Thoracic aorta (tissue), 2 donors: ENCODE measurements at places on chromosomes 1 and 21. TPM values are rescaled to one million over a fixed set of nuclear protein-coding genes. Genes with fewer than 3 reads are reported as not detected.

AMY1B gene
- total RNA-seq: not detected

HEYL gene
- 91.2 TPM for total RNA-seq

DPH5 gene
- 11.5 TPM for total RNA-seq

HES3 gene
- not detected for total RNA-seq

TRNP1 gene
- 34.9 TPM for total RNA-seq

CTSE gene
- total RNA-seq: 22.2 TPM

HMGN2 gene
- total RNA-seq: 145 TPM

DNA sequence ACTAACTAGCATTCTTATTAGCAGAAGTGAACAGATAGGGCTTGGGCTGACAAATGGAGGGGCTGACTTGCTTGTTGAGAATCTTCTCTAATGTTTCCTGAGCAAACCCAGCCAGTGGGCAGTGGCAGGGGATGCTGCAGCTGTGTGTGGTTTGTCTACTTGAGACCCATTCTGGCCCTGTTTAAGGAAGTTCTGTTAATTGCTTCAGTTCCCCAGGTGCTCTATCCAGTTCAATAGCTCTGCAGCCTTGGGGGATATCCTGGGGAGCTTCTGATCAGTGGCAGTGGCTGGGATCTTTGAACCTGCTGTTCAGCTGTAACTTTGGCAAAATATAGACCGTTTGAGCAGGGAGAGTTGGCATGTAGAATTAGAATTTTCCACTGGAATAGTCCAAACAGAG, 137.4 kb downstream of the ZNF326 start:
- H3K4me1 ChIP-seq: peaks cover 15% of the 10 kb centered on the region
- H3K36me3 ChIP-seq: no peaks in the 10 kb centered on the region
- no peak overlapping the region for H3K27ac ChIP-seq

DNA sequence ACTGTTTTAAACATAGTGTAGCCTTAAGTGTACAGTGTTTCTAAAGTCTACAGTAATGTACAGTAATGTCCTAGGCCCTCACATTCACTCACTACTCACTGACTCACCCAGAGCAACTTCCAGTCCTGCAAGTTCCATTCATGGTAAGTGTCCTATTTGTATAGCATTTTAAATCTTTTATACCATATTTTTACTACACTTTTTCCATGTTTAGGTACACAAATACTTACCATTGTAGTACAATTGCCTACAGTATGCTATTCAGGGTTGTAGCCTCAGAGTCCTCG, 3.6 kb upstream of the S100A10 start:
- no peaks in the 10 kb centered on the region for H3K36me3 ChIP-seq
- H3K4me3 ChIP-seq: no peak overlapping the region
- DNase-seq: no peak
- H3K4me1 ChIP-seq: peaks cover 25% of the 10 kb centered on the region
- no peak overlapping the region for H3K27ac ChIP-seq

- DNase-seq: no peak
- H3K27me3 ChIP-seq: no peaks in the 10 kb centered on the region
- H3K27ac ChIP-seq: no peak overlapping the region
- H3K36me3 ChIP-seq: no peaks in the 10 kb centered on the region
- H3K4me1 ChIP-seq: peaks cover 4% of the 10 kb centered on the region
Observed at GRCh38 chr1:204289280-204289679, 70.4 kb downstream of the PLEKHA6 start.

DNA sequence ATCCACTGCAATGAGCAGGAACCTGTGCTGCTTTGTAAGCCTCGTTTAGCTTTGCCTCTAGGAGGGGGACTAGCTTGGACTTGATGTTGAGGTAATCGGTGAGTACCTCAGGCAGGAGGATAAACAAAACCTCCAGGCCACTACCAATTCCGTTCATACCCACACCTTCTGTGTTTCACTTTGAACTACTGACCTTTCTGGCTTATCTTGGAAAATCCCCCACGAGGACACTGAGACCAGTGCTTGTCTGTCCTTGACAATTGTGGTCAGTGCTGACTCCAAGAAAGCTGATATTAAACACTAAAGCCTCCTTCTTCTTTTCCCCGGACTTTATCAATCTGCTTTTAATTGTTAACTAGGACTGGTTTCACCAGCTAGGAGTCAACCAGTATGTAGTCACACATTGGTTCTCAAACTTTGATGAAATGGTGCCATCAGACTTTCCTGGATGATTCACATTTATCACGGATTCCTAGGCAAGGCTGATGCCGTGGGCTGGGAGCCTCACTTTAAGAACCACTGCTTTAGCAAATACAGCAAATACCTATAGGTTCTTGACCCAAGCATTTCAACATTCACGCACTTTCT, 52.7 kb downstream of the TGFB2 start:
- H3K27me3 ChIP-seq: no peaks in the 10 kb centered on the region
- H3K4me1 ChIP-seq: peaks cover 4% of the 10 kb centered on the region
- H3K4me3 ChIP-seq: no peak overlapping the region
- no peak for DNase-seq
- H3K27ac ChIP-seq: no peak overlapping the region

DNA sequence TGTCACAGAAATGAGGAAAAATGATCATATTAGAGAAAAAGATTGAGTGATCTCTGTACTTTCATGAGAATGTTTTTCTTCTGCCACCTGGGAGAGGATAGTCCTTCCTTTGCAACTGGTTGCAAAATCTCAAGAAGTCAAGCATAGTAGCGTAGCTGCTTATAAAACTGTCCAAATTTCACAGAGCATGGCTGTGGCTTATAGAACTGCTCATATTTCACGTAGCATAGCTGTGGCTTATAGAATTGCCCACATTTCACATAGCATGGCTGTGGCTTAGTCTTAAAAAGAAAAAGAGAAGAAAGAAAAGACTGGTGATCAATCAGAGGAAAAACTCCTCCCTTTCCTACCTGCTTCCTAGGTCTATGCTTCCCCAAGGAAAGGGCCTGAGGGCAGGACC, 329.5 kb downstream of the SIPA1L2 start:
- H3K4me1 ChIP-seq: peaks cover 8% of the 10 kb centered on the region
- no peak overlapping the region for H3K4me3 ChIP-seq
- no peak for DNase-seq
- H3K27ac ChIP-seq: no peak overlapping the region

DNA sequence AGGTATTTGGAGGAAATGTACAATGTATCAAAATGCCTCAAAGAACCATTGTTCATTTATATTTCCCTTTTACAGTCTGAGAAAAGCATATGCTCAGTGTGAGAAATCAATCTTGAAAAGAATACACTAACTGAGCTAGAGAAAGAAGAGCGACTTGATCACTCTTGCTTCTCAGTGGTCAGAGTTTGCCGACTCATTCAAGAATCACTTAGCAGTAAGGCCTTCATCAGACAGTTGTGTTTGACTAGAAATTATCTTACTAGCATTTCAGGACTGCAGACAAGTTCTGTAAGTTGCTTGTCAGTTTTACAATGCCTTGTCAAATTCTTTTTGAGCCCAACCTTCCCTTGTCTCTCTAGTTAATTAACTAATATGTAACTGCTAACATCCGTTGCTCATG, 12.9 kb downstream of the RGS18 start:
- H3K4me1 ChIP-seq: no peaks in the 10 kb centered on the region
- no peaks in the 10 kb centered on the region for H3K36me3 ChIP-seq
- no peak overlapping the region for H3K27ac ChIP-seq
- no peak for DNase-seq

GRCh38 chr1:53087332-53088285, 25.6 kb downstream of the PODN start:
- no peaks in the 10 kb centered on the region for H3K27me3 ChIP-seq
- DNase-seq: no peak
- H3K4me3 ChIP-seq: no peak overlapping the region
- H3K36me3 ChIP-seq: no peaks in the 10 kb centered on the region
- no peak overlapping the region for H3K27ac ChIP-seq

- DNase-seq: no peak
- no peak overlapping the region for H3K27ac ChIP-seq
- no peaks in the 10 kb centered on the region for H3K36me3 ChIP-seq
Observed at GRCh38 chr1:91172541-91172940, 150.7 kb upstream of the ZNF644 start.

DNA sequence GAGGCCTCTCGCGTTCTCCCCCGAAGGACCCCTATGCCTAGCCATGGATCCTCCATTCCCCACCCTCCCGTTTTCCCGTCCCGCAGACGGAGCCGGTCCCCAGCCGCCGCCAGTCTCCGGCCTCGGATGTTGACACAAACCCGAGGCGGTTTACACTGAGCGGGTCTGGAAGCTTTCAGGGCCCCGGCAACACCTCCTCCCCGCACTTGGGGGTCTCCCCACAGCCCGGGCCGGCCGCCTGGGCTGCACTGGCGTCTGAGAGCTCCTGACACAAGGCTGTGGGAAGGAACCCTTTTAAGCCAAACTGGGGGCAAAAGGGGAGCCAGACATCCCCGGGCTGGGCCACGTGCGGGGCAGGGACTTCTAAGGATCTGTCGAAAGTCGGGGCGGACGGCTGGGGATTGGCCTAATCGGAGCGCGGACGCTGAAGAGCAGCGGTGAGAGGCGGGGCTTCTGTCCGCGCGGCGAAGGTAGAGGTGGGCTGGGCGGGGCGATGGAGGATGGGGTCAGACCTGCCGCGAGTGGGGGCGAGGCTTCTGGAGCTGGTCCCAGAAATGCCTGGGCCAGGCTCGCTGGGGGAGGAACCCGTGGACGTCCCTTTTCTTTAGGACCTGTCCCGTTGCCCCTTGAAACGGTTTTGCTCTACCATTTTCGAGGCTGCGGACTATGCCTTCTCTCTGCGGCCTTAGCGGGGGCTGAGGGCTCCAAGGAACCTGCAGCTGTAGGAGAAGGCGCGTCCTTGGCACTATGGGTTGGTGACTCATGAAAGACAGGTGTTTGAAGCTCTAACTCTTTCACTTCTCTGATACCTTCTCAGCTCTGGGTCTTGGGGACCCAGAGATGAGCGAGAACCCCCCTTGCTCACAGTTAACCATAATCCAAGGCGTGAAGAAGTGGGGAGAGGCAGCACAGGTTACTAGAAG, 1.2 kb upstream of the HPCAL4 start:
- DNase-seq: no peak
- no peaks in the 10 kb centered on the region for H3K36me3 ChIP-seq
- peaks cover 6% of the 10 kb centered on the region for H3K27me3 ChIP-seq
- no peak overlapping the region for H3K27ac ChIP-seq
- H3K4me1 ChIP-seq: peaks cover 22% of the 10 kb centered on the region

- no peaks in the 10 kb centered on the region for H3K27me3 ChIP-seq
- H3K27ac ChIP-seq: no peak overlapping the region
- H3K36me3 ChIP-seq: no peaks in the 10 kb centered on the region
- no peak for DNase-seq
- H3K4me1 ChIP-seq: no peaks in the 10 kb centered on the region
Observed at GRCh38 chr1:96096613-96097321, 624.8 kb upstream of the PTBP2 start.

GRCh38 chr1:75724472-75725022, at the start of gene ACADM:
Gene ACADM (plus strand): TSS chr1:75724709. CDS start chr1:75724788, 79 bp downstream.
- peak; percentile 43 for DNase-seq
- H3K36me3 ChIP-seq: no peaks in the 10 kb centered on the region
- peak within 1 kb of the TSS; percentile 87 for H3K27ac ChIP-seq
- H3K4me3 ChIP-seq: peak within 1 kb of the TSS; percentile 89
- H3K27me3 ChIP-seq: no peaks in the 10 kb centered on the region

GRCh38 chr1:210487021-210487420, 158.3 kb downstream of the HHAT start:
- no peak overlapping the region for H3K4me3 ChIP-seq
- no peak for DNase-seq
- no peaks in the 10 kb centered on the region for H3K27me3 ChIP-seq
- no peaks in the 10 kb centered on the region for H3K4me1 ChIP-seq
- no peaks in the 10 kb centered on the region for H3K36me3 ChIP-seq

DNA sequence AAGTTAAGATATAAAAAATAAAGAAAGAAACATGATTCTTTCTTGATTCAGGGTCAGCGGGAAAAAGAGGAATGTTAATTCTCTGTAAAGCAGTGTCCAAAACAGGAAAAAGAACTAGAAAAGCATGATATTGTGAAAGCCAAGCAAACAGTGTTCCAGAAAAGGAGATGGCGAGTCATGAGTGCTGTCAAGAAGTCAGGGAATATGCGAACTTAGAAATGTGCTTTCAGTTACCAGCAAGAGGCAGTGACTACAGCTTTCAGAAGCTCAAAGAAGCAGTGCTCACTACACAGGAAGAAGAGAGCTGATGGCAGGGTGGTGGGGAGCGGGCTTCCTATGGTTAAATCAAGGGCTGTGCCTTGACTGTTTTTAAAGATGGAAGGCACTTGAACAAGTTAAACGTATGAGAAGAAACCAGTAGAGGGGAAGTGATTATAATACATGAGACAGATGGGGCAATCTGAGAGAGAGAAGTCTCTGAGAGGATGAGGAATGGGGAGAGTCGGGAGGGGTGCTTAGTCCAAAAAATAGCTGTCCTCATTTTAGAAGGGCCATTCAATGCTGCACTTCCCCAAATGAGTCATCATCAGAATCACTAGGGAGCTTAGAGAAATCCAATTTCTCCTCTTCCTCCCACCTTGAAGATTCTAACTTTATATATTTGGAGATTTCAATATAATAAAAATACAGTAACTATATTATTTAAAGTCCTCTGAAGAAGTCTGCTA, 90.4 kb downstream of the KCNK1 start:
- DNase-seq: no peak
- no peaks in the 10 kb centered on the region for H3K36me3 ChIP-seq
- H3K4me3 ChIP-seq: no peak overlapping the region
- H3K27me3 ChIP-seq: no peaks in the 10 kb centered on the region
- peaks cover 4% of the 10 kb centered on the region for H3K4me1 ChIP-seq

DNA sequence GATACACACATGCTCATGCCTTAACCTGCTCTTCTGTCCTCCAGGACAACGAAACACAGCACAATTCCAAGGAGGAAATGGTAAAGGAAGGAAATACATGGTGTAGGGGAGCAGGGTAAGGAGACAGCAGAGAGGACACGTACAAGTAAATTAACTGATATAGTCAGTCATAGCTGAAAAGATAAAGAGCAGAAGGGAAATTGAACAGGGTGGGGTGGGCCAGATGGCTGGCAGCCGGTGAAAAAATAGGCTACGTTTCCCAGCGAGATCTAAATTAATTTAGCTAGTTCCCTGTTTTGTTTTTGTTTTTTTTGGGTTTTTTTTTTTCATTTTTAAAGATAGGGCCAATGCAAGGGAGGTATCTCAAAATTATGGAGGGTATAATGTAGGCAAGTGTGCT, 109.2 kb downstream of the FAM78B start:
- no peak overlapping the region for H3K4me3 ChIP-seq
- H3K27me3 ChIP-seq: no peaks in the 10 kb centered on the region
- H3K36me3 ChIP-seq: no peaks in the 10 kb centered on the region
- H3K27ac ChIP-seq: no peak overlapping the region

DNA sequence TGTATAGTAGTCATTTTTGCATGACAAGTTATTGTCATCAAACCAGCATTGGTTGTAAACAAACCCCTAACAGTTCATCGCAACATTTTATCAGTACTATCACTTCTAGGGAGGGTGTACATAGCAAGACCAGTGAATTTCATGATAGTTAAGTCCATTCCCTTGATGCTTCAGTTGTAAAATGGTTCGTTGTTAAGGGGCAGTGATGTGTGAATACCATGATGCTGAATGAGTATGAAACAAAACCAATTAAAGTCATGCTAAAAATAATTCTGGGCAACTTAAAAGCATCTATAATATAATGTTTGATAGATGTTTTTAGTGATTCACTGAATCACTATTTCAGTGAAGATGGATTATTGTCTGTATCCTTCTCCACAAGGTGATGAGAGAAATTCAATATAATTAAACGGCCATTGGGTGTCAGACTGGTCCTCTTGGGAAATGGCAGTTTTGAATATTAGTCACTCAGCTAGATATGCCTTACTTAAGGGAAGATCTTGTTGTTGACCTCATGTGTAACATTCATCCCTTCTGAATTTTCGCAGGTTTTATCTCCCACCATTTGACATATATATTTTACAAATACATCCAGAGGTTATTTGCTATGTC, 742.2 kb upstream of the TMPRSS15 start:
- H3K36me3 ChIP-seq: no peaks in the 10 kb centered on the region
- no peak for DNase-seq
- no peaks in the 10 kb centered on the region for H3K4me1 ChIP-seq
